ENCODE measurements at places on chromosomes 7 and 10.

DNA sequence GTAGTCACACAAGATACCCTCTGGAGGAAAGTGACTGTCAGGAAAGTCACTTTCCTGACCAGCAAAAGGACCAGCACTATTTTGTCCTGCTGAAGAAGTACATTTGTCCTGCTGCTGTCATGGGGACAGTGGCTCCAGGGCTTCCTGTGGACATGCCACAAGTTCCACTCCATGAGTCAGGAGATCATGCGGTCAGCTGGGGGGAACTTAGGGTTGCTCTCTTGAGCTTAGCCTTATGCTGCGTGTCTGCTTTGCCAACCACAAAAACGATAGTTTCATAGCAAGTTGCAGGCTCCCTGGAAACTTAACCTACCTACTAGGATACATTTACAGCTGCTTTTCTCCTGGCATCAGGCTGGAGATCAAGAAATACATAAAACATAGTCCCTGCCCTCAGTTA is 19.8 kb upstream of the ALOX5 start:
- DNase-seq: peak; percentile 6

GRCh38 chr7:40436710-40437109 is 301.9 kb downstream of the SUGCT start:
- DNase-seq: no peak

DNA sequence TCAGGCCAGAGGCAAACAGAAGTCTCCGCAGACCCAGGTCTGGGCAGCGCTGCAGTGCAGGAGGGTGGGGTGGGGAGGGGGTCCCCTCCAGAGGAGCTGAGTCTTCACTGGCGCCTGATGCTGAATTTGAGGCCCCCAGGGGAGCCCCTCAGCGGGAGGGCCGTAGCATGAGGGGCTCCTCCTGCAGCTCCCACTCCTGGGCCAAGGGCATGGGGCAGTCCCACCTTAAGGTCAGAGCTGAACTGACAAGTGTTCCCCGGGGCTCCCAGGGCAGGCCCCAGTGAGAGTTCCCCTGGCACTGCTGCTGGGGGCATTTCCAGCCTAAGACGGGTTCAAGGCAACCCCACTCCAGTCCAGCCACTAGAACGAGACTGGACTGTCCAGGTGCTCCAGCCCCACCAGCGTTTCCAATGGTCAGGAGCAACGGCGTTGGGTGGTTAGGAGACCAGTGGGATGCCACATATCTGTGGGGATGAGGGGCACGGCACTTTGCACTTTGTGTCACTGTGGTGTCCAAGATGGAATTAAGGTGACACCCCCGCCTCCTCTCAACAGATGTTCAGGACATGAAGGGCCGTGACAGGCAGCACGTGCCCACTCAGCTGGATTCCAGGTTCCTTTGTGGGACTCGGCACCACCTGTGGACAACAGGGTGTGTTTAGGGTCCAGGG is 139.1 kb downstream of the PTPRN2 start:
- DNase-seq: no peak

DNA sequence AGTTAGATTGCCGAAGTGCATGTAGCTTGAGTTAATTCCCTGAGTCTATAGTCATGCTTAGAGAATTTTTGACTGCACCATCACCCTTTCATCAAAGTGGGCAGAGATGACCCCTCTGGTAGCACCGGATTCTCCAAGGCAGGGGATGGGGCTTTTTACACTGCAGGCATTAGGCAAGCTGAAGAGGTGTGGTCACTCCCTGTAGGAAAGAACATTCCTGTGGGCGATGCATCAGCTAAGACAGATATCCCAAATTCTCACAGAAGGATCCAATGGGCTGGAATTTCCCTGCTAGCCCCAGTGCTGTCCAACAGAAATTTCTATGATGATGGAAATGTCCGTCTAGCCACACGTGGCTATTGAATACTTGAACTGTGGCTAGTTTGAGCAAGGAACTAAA is 118.2 kb downstream of the ADAM12 start:
- peak; percentile 6 for DNase-seq

DNA sequence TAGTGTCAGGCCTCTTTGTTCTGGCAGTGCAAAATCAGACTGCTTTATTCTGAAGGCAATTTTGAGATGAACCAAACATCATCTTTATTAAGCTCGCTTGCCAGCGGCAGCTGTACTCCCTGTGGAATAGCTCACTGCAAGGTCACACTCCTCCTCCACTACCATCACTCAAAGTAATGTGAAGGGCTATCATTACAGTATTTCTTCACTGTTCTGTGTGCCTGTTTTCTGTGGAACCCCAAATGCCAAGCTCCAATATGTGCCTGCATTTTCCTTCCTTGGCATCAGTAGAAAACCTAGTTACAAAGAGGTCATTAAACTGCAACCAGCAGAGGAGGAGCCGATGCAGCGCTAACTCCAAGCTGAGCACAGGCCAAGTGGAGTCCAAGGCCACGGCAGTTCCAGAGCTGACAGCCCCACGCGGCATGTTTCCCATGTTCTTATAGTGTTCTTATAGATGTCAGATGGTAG is 21.4 kb downstream of the BCCIP start:
- DNase-seq: no peak

DNA sequence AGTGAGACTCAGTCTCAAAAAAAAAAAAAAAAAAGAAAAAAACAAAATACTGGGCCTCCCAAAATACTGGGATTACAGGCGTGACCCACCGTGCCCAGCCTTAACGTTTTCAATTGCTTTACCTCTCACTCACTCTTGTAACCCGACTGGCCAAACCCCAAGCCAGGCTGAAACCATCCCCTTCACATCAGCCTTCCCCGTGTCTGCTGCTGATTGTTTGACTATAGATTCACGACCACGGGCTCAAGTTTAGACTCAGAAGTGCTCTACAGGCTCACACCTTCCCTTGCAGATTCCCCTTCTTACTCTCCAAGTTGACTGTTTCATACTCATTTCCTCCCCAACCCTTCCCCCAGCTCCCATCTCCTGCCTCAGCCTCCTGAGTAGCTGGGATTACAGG is 22.3 kb downstream of the TYW1 start:
- DNase-seq: no peak

DNA sequence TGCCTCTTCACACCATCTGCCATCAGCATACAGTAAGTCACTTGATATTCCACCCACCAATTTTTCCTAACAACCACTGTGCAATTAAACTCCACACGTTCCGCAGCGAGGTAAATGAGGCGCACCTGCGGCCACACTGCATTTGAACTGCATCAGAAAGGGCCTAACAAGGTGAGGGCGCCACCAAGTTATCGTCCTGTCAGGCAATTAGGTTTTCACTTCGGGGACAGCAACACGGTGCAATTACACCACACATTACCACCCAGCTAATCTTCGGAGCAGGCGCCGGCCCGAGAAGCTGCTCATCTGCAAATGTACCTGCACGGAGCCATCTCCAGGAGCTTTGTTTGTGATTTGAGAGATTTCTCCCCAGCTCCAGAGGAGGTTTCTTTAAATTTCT is 84.4 kb downstream of the EBF3 start:
- no peak for DNase-seq

- DNase-seq: no peak
These were observed 227.4 kb upstream of the COBL start for GRCh38 chr7:51543801-51544553.

- no peak for DNase-seq
These were observed at the start of gene SEMA4G for GRCh38 chr10:100969187-100970075. SEMA4G (plus strand) TSS chr10:100969504; CDS start chr10:100972913, 3,409 bp downstream.

GRCh38 chr10:3165196-3165595 is 7.4 kb downstream of the PITRM1 start:
- DNase-seq: no peak

DNA sequence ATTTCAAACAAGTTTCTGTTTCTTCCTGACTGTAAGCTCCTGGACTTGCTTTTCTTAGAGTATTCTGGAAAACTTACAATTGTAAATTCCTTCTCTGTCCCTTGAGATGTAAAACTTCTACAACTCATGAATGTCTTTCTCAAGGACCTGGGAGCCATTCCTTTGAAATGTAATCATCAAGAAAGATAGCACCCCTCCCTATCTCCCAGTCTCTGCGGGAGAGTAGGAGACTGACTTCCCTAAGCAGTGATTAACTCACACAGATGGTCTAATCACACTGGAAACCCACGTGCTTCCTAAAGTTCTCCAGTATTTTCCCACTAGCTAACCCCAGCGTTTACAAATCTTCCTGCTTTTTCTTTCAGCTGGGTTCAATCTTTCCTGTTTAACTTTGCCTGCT is 549.4 kb downstream of the SORCS1 start:
- DNase-seq: peak; percentile 5

GRCh38 chr7:48183965-48184364 is 12.7 kb downstream of the ABCA13 start:
- DNase-seq: no peak

- DNase-seq: no peak
These were observed 116.7 kb downstream of the SGMS1 start for GRCh38 chr10:50506861-50507573.

GRCh38 chr7:118153551-118154177 is 30.3 kb upstream of the LSM8 start:
- peak; percentile 36 for DNase-seq

DNA sequence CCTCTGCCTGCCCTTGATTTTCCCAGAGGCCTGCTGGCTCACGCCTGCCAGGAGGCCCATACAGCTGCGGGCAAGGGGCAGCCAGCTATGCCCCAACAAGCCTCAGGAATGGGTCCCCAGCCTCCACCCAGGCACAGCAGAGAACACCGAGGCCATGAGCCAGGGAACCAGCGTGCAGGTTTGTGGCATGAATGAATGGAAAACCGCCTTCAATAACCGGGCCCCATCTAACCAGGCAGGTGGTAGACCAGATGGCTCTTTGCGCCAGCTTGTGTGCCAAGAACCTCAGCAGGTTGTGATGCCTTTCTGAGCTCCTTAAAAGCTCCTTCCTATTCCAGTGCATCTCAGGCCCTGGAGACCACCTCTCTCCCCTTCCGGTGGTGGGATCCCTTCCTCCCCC is 50.2 kb downstream of the ELFN1 start:
- DNase-seq: no peak
